Psoas muscle (tissue), 8 donors: ENCODE measurements at places on chromosomes 12 and 14. TPM values are rescaled to one million over a fixed set of nuclear protein-coding genes. Genes with fewer than 3 reads are reported as not detected.

- H3K4me3 ChIP-seq, result no peak overlapping the region
- DNase-seq, result peak; percentile 39
- H3K4me1 ChIP-seq, result no peaks in the 10 kb centered on the region
- H3K36me3 ChIP-seq, result no peaks in the 10 kb centered on the region
Observed at GRCh38 chr12:91923864-91924263, 221.8 kb downstream of the BTG1 start.

DNA sequence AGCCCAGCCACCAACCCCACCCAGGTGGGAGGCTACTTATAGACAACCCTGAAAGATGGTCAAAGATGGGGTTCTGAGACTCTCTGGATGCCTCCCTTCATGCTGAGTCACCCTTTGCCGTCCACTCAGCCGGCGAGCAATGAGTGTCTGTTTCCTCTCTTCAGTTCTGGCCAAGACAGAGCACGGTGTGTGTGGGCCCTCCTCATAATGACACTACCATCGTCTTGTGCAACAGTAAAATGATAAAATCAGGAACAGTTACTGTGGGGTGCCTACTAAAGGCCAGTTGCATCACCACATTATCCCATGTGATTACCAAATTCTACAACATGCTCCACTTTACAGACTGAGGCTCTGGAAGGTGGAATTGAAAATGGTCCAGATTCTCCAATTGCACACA lies 7.0 kb upstream of the BDKRB1 start:
- no peaks in the 10 kb centered on the region for H3K36me3 ChIP-seq
- H3K4me3 ChIP-seq, result no peak overlapping the region
- H3K4me1 ChIP-seq, result no peaks in the 10 kb centered on the region
- no peak overlapping the region for H3K27ac ChIP-seq
- H3K27me3 ChIP-seq, result peaks cover 17% of the 10 kb centered on the region
- peak; percentile 56 for DNase-seq

DNA sequence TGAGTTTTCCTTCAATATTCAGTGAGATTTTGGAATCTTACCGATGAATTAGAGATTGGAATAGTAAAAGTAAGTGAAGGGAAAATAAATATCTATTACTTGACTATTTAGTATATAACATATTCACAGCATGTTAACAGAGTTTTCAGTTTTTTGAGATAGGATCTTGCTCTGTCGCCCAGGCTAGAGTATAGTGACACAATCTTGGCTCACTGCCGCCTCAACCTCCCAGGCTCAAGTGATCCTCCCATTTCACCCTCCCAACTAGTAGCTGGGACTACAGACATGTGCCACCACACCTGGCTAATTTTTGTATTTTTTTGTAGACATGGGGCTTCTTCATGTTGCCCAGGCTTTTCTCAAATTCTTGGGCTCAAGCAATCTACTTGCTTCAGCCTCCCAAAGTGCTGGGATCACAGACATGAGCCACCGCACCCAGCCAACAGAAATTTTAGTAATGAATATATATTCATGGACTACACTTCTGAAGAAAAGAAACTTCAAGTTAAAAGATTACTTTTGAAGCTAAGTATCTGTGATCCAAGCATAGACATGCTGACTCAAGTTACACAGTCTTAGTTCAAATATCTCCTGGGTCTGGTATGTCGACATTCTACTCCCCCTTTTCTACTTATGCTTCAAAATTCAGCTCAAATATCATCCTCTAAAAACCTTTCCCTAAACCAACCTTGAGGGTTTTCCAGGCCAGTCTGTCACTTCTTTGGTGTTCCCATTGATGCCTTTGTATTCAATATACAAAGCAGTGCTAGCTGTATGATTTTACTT lies 13.8 kb downstream of the UBE2N start:
- peaks cover 89% of the 10 kb centered on the region for H3K4me1 ChIP-seq
- peak overlapping the region; percentile 5 for H3K4me3 ChIP-seq
- H3K27ac ChIP-seq, result peak overlapping the region; percentile 77
- H3K36me3 ChIP-seq, result no peaks in the 10 kb centered on the region
- no peak for DNase-seq

Gene FAM222A
- total RNA-seq, result 6.1 TPM

Gene ARMH4
- 3.2 TPM for total RNA-seq

Gene OLR1
- total RNA-seq, result not detected
